ENCODE measurements at places on chromosomes 13 and 19.

- DNase-seq, result no peak
These were observed 729 bp upstream of the MADCAM1 start for GRCh38 chr19:495402-496111.

- no peak for DNase-seq
These were observed at the start of gene GIPR for GRCh38 chr19:45667620-45668341. GIPR (plus strand) TSS chr19:45668221; CDS start chr19:45669521, 1,300 bp downstream.

GRCh38 chr13:37277435-37278144 is 172.1 kb upstream of the CSNK1A1L start:
- DNase-seq, result peak; percentile 7

DNA sequence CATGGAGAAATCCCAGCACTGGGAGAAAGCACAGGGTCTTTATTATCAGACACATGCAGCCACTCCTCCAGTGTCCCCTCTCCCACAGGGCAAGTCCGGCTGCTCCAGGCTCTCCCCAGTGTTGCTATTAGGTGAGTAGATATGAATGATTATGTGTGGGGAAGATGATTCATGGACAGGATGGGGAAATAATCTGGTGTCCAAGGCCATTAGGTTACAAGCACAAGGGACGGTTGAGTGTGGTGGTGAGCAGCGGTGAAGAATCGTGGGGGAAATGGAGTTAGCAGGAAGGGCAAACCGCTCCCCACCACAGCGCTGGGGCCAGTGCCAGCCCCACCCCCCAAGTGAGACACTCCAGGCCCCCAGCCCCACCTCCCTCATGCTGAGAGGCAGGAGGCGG is 19.0 kb downstream of the CD177 start:
- no peak for DNase-seq

- no peak for DNase-seq
These were observed 38.7 kb upstream of the CYSLTR2 start for GRCh38 chr13:48615049-48615448.
